ENCODE measurements at places on chromosomes 4 and X.

DNA sequence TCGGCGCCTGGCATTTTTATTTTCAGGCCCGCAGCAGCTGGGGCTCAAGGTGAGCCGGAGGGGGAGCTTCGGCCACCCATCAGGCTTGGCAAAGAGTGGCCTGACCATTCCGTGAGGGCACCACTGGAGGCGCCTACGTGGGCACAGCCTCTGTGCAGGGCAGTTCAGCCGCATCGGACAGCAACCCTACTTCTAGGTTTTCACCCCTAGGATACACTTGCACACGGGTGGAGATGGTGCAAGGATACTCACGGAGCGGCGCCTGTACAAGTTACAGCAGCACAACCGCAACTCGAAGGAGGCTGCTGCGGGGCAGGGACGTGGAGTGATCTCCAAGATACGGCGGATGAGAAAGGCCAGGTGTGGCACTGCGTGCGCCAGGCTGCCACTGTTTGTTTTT, 10.8 kb downstream of the HCFC1 start:
- DNase-seq, result no peak

DNA sequence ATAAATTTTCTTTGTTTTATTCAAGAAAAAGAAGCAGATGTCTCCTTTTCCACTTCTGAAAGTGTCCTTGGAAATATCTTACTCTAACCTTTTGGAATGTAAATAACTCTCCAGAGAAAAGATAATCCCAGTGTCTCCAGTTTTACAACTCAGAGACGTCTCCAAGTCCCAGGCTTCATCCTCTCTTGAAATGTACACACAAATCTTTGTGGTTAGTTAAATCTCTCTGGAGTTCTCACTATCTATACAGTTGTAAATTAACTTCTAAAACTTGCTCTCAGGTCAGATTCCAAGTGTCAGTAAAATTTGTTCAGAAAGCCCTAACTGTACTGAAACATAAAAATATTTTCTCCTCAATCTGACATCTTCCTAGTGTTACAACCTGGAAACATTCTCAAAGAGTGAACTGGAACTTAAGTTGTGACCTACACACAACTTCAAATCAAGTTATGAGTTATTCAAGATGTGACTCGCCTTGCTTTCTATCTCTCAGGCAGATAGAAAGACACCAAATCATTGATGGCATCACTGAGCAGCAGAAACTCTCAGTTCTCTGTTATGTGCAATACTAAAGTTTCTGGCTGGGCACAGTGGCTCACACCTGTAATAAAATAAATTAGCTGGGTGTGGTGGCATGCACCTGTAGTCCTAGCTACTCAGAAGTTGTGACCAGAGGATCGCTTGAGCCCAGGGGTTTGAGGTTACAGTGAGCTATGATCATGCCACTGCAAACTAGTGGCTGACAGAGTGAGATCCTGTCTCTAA, 284.2 kb downstream of the RCHY1 start:
- DNase-seq, result no peak

DNA sequence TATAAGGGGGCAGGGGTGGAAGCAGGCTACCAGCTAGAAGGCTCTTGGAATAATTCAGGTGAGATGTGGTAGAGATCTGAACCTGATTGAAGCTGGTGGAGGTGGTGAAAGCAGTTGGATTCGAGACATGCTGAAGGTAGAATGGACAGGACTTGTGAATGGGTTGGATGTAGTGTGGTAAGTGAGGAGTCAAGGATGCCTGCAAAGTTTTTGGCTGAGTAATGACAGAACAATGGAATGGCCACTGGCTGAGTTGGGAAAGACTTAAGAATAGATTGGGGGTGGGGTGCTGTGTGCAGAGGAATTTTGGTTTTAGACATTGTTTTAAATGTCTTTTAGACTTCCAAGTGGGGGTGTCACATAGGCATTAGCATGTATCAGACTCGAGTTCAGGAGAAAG, 33.5 kb downstream of the HPF1 start:
- DNase-seq, result no peak

- no peak for DNase-seq
Observed at GRCh38 chr4:105620640-105621323, 68.4 kb downstream of the ARHGEF38 start.

DNA sequence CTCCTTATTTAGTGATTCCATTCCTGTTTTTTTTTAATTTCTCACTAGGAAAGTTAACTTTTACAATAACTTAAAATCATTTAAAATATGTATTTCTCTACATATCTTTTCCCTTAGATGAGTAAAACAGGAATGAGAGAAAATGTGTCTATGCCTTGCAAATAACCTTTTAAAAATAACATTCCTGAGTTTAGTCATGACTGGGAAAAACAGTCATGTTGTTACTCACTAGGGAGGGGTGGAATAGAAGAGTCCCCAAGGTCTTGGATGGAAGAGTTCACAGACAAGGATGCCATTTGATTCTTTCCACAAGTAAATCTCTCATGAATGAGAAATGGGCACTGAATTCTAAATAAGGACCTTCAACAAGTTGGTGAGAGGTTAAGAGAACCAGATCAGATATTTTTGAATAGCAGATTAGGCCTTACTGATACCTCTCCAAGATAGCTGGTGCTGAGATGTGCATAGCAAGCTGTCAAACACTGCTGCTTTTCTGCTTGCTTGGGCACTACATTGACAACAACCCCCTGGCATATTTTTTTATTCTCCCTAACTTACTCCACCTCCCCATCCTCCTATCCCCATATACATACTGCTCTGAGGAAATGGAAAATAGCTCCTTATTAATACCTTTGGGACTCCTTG, 25.1 kb downstream of the UGDH start:
- no peak for DNase-seq

DNA sequence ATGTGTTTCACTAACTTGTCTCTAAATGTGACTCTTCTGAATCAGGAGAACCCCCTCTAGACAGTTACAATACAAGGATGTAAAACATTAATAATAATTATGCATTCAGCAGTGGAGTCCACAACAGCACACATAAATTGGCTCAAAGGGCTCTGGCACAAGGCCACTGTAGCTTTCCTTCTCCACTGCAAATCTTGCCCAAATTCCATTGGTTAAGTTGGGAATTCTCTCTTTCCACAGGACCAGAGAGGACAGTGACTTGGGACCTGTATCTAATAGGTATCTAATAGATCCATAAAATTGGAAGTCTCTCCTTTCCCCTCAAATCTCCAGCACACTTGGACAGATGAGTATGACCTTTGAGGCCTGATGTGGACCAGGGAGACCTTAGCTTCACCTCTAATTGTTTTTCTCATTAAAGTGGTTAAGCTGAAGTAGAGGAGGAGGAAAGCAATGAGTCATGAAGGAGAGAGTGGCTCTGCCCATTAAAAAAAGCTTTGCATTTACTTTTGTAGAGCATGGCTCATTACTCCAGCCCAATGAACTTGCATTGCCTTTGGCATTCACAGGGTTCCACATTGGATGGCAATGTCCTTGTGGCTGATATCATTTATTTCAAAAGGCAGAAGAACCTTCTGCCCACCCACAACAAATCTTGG, 72.3 kb upstream of the SH3RF1 start:
- DNase-seq, result no peak

GRCh38 chr4:19531906-19532848, 719.5 kb upstream of the SLIT2 start:
- DNase-seq, result no peak

DNA sequence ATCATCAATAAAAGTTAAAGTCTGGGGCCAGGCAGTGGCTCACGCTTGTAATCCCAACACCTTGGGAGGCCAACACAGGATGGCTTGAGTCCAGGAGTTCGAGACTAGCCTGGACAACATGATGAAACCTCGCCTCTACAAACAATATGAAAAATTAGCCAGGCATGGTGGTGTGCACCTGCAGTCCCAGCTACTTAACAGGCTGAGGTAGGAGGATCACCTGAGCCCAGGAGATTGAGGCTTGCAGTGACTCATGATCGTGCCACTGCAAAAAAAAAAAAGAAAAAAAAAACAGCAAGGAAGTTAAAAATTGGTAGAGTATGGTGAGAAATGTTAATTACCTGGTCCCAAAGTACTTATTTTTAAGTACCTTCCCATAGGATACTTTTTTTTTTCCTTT, 27.5 kb downstream of the FBXW7 start:
- DNase-seq, result no peak

GRCh38 chrX:46251755-46252154, 293.5 kb downstream of the ZNF674 start:
- DNase-seq, result no peak

- DNase-seq, result no peak
Observed at GRCh38 chr4:144709159-144709558, 63.2 kb downstream of the HHIP start.

DNA sequence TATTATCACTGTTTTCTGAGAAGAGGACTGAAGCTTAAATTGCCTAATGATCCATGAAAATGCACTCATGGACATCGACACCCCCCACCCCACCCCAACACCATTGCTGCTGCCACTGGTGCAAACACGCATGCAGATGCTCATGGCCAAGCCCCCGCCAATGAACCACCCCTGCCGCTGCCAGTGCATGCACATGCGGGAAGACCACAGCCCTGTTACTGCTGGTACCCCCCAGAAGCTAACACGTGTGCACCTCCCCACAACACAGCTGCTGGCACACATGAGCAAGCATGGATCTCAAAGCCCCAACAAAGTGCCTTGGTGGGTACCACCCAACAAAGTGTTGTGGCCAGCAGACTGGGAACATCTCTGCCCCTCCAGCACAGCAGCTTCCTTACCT, 594.1 kb upstream of the FAT1 start:
- DNase-seq, result no peak

GRCh38 chr4:164606478-164606877, 147.5 kb upstream of the SMIM31 start:
- no peak for DNase-seq

DNA sequence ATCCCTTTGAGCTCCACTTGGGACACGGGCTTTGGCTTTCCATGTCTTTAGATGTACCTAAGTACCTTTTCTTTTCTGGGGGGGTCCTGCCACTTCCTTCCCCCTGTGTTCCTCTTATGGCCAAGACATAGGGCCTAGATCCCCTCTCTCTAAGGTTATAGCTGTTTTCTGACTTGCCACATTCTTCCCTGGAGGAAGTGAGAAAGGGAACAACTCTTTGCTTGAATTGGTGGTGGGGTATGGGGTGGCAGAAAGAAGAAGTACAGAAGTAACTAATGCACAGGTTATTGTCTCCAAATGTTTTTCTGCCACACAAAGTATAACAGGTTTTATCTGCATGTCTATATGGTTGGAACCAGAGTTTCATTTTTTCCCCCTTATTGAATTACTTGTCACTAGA, 29.7 kb upstream of the DIPK2B start:
- no peak for DNase-seq

DNA sequence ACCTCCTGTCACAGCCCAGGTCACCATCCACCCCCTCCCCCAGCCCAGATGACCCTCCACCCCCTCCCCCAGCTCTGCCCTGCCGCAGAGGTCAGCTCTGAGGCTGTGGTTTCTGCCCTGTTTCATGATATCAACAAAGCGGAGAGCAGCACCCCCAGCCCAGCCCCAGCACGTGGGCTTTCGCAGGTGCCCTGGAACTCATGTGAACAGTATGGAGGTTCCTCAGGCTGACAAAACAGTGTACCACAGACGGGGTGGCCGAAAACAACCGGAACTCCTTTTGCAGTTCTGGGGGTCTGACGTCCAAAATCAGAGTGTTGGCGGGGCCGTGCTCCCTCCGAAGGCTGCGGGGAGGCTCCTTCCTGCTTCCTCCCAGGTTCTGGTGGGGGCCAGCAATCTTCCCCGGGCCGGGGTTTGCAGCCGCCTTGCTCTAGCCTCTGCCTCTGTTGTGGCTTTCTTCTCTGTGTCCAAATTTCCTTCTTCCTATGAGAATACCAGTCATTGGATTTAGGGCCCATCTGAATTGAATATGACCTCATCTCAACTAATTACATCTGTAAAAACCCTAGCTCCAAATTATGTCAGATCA, 7.9 kb upstream of the PSAPL1 start:
- no peak for DNase-seq

DNA sequence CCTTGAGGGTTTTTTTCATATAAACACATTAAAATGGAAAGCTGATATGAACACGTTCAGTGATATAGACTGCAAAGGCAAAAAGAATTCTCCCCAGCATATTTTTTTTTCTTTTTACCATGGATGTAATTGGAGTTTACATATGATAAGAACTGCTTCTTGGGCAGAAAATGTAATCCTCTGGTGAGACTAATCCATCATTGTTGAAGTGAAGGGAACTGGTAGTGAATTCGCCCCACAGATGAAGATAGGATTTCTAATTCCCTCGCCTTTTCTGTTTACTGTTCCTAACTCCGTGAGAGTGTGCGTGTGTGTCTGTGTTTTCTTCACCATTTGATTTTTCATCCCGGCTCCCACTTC, 88.9 kb downstream of the GPR143 start:
- DNase-seq, result no peak

DNA sequence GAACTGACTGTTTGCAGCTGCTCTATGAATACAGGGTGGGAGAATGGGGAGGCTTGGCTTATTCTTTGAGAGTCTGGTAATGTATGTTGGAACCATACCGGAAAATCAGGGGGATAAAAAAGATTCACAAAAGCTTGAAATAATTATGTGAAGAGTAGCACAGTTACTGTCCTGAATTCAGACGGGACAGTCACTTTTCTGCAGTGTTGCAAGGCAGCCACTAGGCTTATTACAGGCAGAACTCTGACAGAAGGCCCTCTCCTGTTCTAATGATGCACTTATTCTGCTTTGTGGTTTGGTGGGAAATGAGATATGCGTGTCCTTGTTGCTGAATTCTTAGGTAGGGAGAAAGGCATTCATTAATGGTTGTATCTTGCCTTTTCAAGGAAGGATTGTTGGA, 37.2 kb downstream of the GUCY1B1 start:
- DNase-seq, result no peak

DNA sequence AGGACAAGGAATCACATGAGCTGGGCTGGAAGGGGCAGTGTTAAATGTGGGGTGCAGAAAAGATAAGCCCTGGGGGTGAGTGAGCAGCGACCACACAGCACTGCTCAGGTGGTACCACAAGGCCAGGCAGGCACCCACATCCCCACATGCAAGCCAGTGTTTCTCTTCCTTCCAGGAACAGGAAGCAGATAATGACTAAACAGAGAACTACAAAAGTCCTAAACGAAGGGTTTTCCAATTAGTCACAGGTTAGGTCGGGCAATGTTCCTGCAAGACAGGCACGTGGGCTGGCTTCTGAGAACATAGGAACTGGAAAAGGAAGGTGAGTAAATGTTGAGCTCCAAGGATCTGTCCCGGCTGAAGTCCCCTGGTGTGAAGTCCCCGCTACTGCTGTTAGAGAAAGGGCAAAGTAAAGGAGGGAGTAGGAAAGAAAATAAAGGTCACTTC, 19.5 kb downstream of the RELL1 start:
- DNase-seq, result no peak

- DNase-seq, result no peak
Observed at GRCh38 chr4:118968005-118968404, 79.4 kb downstream of the SYNPO2 start.

DNA sequence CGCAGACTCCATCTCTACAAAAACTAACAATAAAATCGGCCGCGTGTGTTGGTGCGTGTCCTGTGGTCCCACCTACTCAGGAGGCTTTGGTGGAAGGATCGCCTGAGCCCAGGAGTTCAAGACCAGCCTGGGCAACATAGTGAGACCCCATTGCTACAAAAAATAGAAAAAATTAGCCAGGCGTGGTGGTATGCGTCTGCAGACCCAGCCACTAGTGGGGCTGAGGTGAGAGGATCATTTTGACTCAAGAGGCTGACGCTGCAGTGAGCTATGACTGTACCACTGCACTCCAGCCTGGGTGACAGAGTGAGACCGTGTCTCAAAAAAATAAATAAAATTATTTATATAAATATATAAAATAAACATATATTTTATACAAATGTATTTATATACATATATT, 22.3 kb downstream of the ASMTL start:
- no peak for DNase-seq

GRCh38 chr4:168319486-168320019, 1.0 kb upstream of the DDX60 start:
- no peak for DNase-seq

- no peak for DNase-seq
Observed at GRCh38 chr4:12359420-12359819, 930.7 kb upstream of the HS3ST1 start.

Measured in activated CD8-positive, alpha-beta memory T cell treated with anti-CD3 and anti-CD28 coated beads for 1 hour (primary cell).